ENCODE measurements at places on chromosomes 2 and 18.
A peak's percentile ranks its signal among the peaks of the same experiment; 100 is the strongest.

- peak; percentile 69 for DNase-seq
Measured at GRCh38 chr2:98761267-98761781, 30.4 kb upstream of the MGAT4A start.

DNA sequence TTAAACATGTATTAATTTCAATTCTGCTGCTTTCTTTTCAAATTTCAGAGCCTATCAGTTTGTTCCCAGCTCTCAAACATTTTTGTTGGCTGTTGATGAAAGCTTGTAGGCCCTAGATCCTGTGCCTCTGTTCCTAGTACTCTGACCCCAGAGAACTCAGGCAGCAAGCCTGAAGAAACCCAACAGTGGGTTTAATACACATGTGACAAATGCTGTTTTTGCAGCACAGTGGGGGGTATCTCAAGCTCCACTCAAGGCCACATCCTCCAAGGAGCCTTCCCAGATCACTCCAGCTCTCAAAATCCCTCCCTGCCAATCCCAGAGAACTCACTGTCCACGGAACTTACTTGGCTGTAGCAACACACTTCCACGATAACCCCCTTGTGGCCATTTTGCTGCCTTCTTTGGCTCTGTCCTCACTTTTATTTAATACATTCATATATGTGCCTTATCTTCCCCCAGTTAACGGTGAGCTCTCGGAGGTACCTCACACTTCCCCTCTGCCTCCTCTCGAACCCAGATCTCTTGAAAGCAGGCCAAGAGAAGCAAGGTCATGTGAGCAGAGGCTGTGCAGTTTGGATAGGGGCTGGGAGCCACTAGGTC lies 122.4 kb downstream of the TNS1 start:
- DNase-seq: no peak

DNA sequence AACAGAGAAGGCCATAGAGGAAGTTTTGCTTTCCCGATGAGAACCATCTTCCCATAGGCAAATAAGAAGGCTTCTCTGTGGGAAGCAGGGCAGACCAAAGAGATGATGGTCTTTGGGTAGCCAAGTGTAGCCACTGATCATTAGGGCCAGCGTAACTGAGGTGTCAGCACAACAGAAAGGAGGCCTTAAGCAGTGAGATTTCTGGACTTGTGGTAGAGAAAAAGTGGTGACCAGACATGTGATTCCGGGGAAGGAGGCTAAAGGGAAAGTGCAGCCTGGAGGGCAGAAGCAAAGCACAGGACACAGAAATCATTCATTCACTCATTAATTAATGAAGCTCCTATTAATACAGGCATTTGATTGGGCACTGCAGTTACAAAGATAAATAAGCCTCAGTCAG lies 15.4 kb downstream of the EVA1A start:
- DNase-seq: no peak

DNA sequence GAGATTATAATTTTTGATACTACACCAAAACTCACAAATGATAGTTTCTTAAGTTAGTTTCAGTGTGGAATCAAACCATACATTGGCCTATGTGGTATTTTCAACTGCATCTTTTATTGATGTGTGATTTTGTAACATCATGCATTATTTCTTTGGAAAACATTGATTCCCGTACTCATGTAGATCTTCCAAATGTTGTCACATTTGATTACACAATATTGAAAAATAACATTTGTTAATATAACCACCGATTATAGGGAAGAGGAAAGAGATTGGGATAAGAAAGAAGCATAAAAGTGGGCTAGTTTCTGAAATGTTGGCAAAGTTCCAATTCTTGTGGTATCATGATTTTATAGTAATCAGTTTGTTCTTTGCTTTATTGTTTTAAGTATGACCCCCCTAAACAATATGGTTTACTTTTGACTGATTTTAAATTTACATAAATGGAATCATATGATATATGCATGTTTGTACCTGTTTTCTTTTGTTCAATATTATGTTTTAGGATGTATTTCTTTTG lies 117.2 kb upstream of the OTX1 start:
- no peak for DNase-seq

DNA sequence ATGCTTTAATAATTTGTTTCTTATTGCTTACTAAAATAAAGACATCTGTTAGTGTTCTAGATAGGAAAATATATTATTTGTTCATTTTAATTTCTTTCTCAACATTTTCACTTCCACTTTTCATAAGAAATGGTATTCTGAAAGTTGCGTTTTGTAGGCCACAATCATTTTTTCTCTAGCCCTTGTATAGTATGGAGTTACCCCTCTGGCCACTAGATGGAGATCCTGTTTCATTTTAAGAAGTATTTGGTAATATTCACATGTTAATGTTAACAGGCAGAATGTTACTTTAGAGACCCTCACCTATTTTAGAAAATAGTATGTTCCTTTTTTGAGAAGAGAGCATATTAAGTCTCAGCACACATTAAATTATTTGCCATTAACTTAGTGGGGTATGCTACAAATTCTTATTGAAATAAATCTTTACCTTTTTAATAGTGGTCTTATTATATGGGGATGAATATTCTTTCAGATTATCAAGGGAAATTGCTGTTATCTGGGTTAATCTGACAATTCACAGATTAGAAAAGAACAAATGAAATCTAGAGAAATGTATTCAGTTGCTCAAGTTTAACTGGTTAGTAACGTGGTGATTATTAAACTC lies 73.9 kb upstream of the TTC27 start:
- DNase-seq: peak; percentile 36

DNA sequence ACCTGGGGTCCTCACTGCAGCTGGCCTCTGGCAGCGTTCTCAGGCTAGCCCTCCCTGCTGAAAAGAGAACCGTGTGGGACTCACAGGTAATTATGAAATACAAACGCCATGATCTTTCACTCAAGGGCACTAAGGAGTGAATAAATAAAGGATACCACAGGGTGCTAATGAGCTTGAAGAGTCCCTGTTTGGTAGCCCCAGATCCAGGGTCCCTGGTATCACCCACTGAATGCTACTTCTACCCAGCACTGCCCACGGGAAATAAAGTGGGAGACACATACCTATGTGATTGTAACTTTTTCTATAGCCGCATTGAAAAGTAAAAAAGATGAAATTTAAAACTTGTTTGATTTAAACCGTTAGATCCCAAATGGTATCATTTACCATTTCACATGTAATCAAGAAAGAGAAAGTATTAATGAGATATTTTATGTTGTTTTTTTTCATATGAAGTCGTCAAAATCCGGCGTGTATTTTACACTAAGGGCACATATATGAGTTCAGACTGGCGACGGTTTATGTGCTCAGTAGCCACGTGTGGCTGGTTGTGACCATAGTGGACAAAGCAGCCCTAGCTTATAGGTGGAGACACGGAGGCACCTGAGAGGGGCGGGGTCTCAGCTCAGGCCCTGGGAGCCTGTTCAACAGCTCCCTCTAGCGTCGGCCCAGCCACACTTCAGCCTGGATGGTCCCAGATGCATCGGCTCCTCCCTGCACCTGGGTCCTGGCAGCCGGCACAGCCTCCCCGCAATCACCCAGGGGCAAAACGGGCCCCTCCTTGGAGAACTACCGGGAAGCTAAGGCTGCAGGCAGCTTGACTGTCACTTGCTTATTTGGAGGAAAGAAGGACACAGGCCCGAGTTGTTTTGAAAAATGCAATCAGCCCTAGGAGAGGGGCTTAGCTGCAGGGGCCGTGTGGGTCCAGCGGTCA lies 39.2 kb downstream of the ODC1 start:
- DNase-seq: peak; percentile 90

GRCh38 chr18:79938196-79938595 lies 13.3 kb downstream of the SLC66A2 start:
- DNase-seq: no peak

- no peak for DNase-seq
Measured at GRCh38 chr2:175445281-175445680, 263.8 kb upstream of the ATP5MC3 start.

- peak; percentile 28 for DNase-seq
Measured at GRCh38 chr2:23988371-23988770, 21.5 kb upstream of the MFSD2B start.

DNA sequence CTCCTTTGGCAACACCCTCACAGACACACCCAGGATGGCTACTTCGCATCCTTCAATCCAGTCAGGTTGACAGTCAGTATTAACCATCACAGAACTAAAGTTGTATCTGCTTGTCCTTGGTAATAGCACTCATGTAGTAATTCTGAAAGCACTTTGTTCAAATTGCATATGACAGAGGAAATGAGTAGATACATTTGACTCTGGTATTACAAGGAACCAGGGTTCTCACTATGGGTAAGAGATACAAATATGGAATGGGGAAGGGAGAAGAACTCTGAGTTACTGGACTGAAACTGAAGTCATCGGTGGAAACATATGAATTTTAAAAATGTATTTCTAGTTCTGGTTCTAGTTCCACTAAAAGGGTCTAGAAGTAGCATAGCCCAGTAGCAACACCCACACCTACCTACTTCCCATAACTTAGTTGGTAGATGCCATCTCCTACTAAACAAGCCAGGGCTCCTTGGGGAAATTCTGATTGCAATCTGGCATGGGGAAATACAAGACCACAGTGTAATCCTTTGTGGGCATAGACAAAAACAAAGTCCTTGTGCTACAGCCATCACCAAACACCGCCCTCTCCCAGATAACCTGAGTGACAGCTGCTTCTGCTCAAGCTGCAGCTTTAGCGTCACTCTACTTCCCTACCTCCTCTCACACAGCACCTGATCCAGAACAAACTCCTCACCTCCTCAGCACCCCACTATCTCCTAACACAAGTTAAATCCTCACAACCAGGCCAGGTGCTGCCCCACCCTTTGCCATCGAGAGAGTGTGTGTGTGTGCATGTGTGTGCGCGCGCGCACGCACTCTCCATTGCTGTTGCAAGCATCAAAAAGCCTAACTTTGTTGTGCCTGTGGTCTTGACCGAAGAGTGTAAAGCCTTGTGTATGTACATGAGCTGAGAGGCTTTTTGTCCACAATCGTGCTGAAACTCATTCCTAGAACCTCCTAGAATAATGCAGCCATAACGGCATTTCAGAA lies 31.4 kb upstream of the CD226 start:
- peak; percentile 77 for DNase-seq

GRCh38 chr2:175955136-175955535 lies 46.9 kb downstream of the LNPK start:
- no peak for DNase-seq

DNA sequence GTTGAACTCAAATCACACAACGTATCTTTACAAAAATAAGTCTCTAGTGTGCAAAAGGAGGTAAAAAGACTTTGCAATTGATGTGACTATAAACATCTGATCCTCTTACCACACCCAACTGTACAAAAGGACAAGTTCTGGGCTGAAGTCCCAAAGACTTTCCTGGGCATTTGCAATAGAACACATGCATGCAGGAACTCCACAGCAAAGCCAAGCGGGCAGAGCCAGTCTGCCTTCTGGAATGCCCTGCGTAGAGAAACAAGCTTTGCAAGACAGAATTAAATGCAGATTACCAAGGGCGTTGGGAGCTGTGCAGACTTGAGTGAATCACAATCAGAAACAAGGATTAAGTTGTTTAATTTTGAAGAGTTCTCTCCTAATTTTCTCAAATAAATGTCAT lies 208.4 kb upstream of the ZNF521 start:
- no peak for DNase-seq

GRCh38 chr2:84830758-84831500 lies 50.0 kb downstream of the TRABD2A start:
- no peak for DNase-seq

DNA sequence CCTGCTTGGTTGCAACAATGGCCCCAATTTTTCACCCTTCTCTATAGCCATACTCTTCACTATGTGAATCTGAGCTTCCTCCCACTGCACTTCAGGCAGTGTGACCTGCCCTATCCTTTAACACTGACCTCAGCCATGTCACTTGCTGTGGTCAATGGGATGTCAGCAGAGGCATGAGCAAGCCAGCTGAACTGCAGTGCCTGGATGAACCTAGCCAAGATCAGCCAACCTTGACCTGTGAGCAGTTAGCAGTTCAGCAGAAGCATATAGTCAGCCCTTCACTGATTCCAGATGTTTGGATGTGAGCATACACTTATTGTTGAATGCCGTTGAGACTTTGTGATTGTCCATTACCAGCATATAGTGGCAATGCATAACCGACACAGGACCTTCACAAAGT lies 63.4 kb upstream of the BOD1L2 start:
- no peak for DNase-seq

DNA sequence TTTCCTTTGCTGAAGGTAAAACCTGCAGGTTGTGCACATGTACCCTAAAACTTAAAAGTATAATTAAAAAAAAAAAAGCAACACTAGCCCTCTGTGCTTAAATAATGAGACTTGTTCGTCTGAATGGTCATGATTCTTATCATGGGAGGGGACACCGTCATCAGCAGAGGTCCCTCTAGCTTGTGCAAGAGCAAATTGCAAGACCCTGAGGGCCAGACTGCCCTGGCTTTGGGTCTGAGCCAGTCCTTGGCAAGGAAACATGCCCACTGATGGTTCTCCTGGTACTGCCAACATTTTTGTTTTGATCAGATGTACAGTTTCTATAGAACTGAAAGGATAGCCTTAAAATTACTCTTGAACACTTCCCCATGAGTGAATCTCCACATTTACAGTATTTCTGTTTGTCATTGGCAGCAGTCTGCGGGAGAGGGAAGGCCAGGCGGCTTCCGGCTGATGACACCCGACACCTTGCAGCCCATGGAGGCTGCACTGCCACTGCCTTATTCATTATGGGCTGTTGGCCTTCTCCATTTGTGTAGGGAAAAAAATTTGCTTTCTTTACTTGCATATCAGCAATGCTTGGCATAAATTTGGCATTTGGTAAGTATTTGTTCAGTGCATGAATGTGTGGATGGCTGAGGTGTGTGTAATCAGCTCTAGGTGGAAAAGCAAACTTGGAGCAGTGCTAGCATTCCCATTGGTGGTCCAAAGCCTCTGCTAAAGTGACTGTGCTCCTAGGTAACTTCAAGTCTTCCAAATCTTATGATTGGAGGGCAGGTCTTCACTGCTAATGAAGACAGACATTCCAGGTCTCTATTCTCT lies 161.6 kb upstream of the ALKAL2 start:
- DNase-seq: no peak

- DNase-seq: no peak
Measured at GRCh38 chr2:19902216-19902740, 495 bp upstream of the TTC32 start.

DNA sequence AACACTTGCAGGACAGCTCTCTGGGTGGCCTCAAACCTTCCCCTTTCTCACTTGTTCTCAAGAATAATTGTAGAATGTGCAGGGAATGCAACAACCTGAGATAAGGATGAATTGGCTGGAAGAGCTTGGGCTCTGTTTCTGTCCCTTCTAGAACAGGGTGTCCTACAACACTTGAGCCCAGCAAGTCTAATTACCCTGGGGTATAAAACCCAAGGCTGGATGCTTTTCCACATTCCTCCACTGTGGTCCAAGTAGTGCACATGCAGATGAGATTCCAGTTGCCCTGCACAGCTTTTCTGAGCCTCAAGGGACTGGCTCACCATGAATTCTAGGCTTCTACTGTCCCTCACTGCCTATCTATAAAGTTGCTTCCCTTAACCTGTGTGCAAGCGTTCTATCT lies 140.8 kb upstream of the SPATS2L start:
- no peak for DNase-seq
